Kidney (tissue), 22 donors: ENCODE measurements at places on chromosomes 2 and 18. TPM values are rescaled to one million over a fixed set of nuclear protein-coding genes. Genes with fewer than 3 reads are reported as not detected.
A peak's percentile ranks its signal among the peaks of the same experiment; 100 is the strongest.

GRCh38 chr2:223865124-223865523 is 27.7 kb upstream of the AP1S3 start:
- no peak for DNase-seq

GRCh38 chr18:12531749-12532148 is 124.0 kb downstream of the PRELID3A start:
- no peak for DNase-seq

DNA sequence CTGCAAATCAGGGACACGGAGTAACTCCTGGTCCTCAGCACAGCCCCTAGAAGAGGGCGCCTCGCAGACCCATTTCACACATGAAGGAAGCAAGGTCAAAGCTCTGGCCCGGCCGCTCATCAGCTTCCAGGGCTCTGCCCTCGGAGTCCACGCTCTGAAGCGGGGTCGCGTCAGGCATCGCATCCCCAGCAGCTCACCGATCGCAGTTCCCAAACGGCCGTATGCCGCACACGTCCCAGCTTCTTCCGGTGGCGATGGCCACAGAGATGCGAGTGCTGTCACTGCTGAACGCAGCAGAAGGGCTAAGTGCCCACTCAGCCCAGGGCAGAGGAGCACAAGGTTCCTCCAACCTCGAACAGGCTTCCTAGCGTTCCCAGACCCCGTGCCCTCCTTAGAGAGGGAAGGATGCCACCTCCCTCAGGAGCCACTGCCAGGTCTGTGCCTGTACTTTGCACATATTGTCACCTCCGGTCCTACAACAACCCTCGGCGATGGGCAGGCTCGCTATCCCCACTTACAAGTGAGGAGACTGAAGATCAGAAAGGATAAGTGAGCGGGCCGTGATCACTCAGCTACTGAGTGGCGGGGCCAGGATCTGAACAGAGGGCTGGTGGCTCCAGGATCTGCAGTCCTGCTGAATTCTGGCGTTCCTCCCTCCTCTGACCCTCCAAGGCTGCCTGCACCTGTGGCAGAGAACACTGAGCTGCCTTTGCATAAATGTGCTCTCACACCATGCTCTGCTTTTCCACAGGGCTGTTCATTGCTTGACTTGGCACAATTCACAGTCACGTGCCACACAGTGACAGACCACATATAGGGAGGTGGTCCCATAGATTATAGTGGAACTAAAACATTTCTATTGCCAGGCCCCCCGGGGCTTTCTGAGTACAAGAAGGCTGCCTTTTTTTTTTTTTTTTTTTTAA is 71.4 kb downstream of the COPS8 start:
- no peak for DNase-seq

GRCh38 chr2:128270672-128271596 is 47.7 kb downstream of the HS6ST1 start:
- DNase-seq, result peak; percentile 9

GRCh38 chr18:63182310-63182772 is 137.2 kb downstream of the BCL2 start:
- DNase-seq, result no peak

GRCh38 chr2:105375001-105375561 is 23.8 kb downstream of the FHL2 start:
- no peak for DNase-seq

GRCh38 chr2:231515603-231516002 is 14.6 kb downstream of the NMUR1 start:
- no peak for DNase-seq

- DNase-seq, result no peak
Measured at GRCh38 chr18:41326311-41326710, 628.7 kb upstream of the PIK3C3 start.

DNA sequence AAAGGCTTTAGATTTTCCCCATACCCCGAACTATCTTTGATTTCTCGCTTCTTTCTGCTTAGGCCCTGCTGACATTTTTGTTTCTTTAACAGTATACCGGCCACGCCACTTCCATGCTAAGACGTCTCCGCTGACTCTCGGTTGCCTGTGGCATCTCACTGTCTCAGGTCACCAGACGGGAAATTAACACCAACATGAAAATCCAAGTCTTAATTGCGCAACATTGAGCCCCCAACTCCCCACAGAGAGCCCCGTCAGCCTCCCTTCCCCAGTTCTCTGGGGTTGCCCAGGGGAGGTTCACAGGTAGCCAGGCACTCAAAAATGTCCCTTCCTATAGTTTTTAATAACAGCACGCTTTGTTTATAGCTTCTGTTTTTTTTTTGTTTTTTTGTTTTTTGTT is 30.2 kb downstream of the CD8B2 start:
- no peak for DNase-seq

DNA sequence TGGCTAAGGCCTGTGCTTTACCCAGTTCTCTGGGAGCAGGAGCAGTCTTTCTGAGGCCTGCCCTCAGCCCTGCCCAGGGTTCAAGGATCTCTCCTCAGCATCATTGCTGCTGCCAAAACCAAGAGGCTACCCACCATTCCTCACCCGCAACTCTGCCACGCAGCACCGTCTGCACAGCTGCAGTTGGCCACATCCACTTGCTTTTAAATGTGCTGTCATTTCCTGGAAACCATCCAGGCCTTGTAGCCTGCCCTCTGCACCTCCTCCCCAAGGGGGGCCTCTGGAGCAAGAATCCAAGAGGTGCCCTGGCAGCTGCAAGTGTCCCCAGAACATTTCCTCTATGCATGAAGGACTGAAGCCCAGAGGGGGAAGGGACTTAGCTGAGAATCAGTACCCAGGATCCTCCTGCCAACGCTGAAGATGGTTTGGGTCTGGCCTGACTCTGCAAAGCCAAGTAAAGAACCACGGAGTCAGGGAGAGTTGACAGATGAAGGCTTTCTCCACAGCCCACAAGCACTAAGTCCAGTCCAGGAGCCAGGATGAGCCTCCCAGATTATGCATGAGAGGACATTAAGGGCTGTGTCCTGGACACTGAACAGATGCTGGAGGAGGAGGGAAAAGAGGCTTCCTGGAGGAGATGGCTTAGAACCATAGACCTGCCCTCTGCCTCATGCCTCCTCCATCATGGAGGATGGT is 14.9 kb downstream of the EMX1 start:
- no peak for DNase-seq

- peak; percentile 28 for DNase-seq
Measured at GRCh38 chr2:128635361-128635900, 316.8 kb upstream of the HS6ST1 start.

GRCh38 chr18:32851936-32852335 is 79.1 kb upstream of the KLHL14 start:
- no peak for DNase-seq

GRCh38 chr2:136572335-136572734 is 193.0 kb upstream of the THSD7B start:
- no peak for DNase-seq

GRCh38 chr18:23981369-23981980 is 33.1 kb upstream of the TTC39C start:
- no peak for DNase-seq

GRCh38 chr2:138877421-138877820 is 97.2 kb upstream of the NXPH2 start:
- DNase-seq, result no peak

- DNase-seq, result no peak
Measured at GRCh38 chr2:228469721-228470120, 288.2 kb upstream of the SPHKAP start.

- DNase-seq, result no peak
Measured at GRCh38 chr2:64111426-64111825, 32.8 kb downstream of the PELI1 start.

GRCh38 chr18:48820483-48821250 is 130.1 kb downstream of the SMAD7 start:
- DNase-seq, result no peak

DNA sequence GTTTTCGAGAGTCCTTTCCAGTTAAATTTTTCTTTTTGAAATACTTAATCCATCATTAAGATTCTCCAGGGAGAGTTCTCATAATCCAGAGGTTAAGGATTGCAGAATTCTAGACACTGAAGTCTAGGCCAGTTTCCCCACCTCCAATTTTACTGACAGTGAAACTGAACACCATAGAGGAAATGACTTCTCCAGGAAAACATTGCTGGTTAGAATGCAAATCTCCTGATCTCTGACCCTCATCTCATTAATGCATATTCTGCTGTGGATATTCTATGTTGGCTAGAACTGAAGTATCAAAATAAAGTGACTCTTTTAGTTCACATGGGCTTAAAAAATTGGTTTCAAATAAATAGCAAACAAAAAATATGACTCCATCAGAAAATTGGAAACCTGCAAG is 105.8 kb upstream of the UGP2 start:
- no peak for DNase-seq

DNA sequence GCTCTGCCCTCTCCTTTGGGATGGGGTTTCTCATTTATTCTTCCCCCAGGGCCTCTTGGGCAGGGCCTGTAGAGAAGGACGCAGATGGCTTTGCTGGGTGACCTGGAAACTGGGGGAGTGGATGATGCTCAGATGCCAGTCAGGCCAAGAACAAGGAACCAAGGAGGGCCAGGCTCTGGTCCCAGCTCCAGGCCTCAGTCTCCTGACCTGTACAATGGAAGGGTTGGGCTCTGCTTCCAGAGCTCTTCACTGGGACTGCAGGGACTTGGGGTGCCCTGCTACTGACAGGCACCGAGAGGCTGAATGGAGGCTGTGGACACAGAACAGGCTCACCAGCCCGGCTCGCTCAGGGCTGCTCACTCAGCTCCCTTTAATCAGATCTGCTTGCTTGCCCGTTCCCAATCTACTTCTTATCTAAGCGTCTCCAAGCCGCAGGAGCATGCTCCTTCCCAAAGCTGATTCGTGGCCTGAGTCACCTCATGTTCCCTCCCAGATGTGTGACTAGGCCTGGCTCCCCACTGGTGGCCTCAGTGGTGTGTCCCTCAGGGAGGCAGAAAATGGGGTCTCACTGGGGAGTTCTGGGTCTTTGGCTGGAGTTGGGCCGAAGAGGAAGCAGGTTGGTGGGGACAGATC is 82.6 kb upstream of the ODC1 start:
- no peak for DNase-seq

DNA sequence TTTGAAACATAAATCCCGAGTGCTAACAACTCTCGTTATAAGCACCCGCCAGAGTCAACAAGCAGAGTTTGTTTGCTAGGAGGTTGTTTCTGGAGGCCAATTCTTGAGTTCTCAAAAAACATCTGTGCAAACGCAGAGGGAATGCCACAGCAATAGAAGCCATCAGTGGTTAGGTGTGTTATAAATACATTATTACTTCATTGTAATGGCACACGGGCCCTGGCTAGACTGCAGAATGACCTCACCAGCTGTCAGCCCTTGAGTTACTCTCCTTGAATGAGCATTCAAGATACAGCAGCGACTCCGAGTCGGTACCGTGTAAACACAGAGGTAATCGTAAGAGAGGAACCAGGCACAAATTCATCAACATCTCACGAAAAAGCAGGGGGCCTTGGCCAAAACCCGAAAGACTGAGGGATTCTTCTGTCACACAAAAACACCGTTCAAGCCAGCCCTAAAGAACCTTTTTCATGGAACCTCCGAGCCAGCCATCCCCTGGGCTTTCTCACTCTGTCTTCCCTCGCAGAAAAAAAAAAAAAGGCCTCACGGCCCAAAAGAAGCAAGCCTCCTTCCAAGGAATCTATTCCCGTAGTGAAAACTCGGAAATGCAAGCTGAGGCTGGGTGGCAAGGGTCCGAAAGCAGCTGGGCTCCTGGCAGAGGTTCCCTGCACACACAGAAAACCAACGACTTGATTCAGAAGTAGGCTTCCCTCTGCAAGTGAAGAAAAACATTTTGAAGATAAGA is 133.7 kb upstream of the MEIS1 start:
- DNase-seq, result no peak

DNA sequence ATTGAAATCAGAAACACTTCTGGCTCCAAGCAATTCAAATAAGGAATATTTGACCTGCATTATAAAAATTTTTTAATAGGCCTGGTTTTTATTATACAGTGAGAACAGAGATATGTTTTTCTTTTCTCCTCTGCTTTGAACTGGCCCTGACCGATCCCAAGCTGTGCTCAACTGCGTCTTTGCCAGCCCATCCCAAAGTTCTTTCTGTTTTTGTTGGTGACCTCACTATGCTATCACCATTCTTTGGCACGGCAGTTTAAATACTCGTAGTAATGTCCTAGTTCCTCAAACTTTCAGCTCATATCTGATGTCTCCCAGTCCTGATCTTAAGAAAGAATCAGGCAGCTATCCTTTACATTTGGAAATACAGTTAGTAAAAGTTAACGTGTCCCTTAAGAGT is 42.3 kb upstream of the NETO1 start:
- no peak for DNase-seq

- DNase-seq, result no peak
Measured at GRCh38 chr2:218870984-218871344, 9.7 kb upstream of the WNT10A start.

- peak; percentile 88 for DNase-seq
Measured at GRCh38 chr2:231714639-231715498, 6.5 kb downstream of the PTMA start.

DNA sequence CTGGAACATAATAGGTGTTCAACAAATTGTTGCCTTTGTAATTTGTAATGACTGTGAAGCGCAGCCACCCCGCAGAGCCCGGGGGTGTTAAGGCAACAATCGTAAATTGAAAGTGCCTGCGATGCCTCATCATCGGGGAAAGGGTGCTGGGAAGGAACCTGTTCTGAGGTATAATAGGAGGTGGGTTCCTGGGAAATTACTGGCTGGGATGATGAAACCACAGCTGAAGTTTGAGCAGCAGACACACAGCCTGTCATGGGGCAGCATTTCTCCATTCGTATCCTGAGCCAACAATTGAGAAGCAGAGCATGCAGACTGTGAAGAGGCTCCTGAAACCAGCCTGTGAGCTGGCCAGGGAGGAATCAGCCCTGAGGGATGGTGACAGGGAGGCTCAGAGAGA is 404.0 kb upstream of the MYT1L start:
- DNase-seq, result no peak

DPP4 gene
- 74.8 TPM for total RNA-seq

NPPC gene
- total RNA-seq, result not detected

LRRTM1 gene
- total RNA-seq, result 0.09 TPM

SETBP1 gene
- total RNA-seq, result 71.7 TPM

CCDC68 gene
- 6.1 TPM for total RNA-seq

GPAT2 gene
- total RNA-seq, result 2.7 TPM

ASB18 gene
- total RNA-seq, result not detected

NDUFV2 gene
- 131 TPM for total RNA-seq

DSC1 gene
- not detected for total RNA-seq

CPS1 gene
- total RNA-seq, result 6.7 TPM
